ENCODE measurements at places on chromosomes 1 and 21.

GRCh38 chr21:25171438-25171837 is 435.8 kb downstream of the MRPL39 start:
- no peak for DNase-seq

GRCh38 chr1:17023102-17023501 is 11.4 kb upstream of the ATP13A2 start:
- DNase-seq = no peak

GRCh38 chr1:172135978-172136610 is 284.4 kb upstream of the C1orf105 start:
- no peak for DNase-seq

- no peak for DNase-seq
Observed at GRCh38 chr1:5273280-5274003, 619.0 kb downstream of the AJAP1 start.

DNA sequence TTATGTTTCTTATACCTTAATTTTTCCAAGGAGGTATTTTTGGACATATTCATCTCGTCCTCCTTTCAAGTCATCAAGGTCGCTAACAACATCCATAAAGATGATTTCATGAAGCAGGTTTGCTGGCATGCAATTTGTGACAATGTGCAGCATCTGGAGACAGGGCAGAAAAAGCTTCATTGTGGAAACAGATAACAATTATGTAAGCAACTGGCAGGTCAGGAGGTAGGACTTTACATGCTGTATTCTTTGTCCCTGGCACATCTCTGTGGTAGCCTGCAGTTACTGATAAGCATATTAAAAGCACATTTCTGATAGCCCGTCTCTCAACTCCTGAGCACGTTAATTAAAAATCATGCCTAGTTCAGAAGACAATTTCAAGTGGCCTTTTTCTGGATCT is 156.8 kb downstream of the LEPR start:
- no peak for DNase-seq

DNA sequence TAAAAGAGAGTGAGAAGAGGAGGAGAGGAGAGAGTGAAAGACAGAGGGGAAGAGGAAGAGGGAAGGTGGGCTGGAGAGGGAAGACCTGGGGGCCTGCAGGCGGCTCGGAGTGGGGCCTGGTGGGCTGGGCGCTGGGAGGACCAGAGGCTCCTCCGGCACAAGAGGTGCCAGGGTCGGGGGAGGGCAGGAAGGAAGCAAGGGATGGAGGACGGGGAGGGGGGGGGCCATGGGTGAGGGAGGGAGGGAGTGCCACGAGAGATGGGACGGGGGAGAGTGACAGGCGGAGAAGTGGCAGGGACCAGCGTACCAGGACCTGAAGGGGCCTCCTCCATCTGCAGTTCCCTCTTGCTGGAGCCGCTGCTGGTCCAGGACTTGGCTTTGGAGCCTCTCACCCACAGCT is 87.7 kb downstream of the CASZ1 start:
- no peak for DNase-seq

GRCh38 chr1:92577261-92577895 is 90.7 kb upstream of the GFI1 start:
- DNase-seq = no peak

GRCh38 chr1:67861856-67862516 is 28.7 kb upstream of the GNG12 start:
- no peak for DNase-seq

DNA sequence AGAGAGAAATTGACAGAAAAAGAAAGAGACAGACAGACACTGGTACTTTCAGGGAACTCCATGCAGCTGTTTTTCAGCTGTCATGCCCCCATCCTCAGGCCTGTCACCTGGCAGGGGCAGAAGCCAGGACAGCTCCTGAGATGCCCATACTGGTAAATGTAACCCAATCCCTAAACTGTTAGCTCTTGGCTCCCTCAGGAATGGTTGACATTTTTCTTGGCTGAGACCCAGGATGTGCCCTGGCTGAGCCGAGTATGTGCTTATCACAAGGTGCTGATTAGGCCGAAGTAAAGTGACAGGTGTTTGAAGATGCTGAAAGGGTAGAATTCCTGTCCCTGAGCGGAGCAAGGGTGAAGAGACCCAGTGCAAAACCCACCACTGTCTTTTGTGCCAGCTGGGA is 50.7 kb downstream of the PGM1 start:
- no peak for DNase-seq

- DNase-seq = no peak
Observed at GRCh38 chr1:246765521-246765920, 41.3 kb downstream of the SCCPDH start.

- DNase-seq = no peak
Observed at GRCh38 chr1:233143241-233143640, 152.3 kb downstream of the PCNX2 start.

GRCh38 chr1:192170196-192170984 is 12.1 kb downstream of the RGS18 start:
- DNase-seq = no peak

GRCh38 chr1:204706838-204707509 is 21.4 kb upstream of the LRRN2 start:
- no peak for DNase-seq

- DNase-seq = no peak
Observed at GRCh38 chr21:15204140-15204969, 139.6 kb upstream of the NRIP1 start.

- no peak for DNase-seq
Observed at GRCh38 chr1:32073299-32074229, 825 bp downstream of the TMEM39B start.

DNA sequence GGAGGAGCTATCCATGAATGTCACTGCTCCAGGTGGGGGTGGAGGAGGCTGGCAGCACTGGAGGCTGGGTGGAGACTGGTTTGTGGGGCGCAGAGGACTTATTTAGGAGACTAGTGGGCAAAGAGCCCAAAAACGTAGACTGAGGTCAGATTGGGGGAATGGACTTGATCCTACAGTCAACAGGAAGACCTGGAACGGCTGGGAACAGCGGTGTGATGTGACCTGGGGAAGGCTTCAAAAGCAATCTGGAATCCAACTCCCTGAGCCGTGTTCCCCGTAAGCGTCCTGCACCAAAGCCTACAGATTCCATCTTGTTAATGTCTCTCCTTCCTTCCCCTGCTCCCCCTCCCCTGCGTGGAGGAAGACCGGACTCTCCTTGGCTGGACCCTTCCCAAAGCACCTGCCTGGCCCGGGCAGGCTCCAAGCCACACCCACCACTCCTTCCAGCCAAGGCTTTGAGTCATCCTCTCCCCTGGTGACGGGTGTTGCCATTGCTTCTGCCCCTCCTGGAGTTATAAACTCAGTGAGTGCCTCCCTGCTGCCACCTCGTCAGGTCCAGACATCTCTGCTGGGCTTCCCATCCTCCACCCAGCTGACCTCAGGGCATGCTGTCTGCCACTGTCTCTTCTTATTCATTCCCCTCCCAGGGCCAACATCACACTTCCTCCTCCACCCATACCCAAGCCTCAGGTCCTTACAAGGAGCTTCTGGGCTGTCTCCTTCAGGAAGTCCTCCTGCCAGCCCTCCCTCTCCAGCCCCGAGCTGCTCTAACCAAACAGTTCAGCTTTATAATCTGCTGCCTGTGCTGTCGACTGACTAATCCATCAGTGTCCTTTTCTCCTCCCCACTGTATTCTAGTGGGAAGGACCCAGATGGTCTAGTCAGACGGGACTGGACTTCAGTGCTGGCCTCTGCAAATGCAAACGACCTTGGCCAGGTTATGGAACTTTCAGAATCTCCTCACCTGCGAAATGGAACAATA is 1.6 kb upstream of the CLSTN1 start:
- DNase-seq = peak; percentile 43

GRCh38 chr1:2505461-2505994 is 20.9 kb downstream of the PANK4 start:
- no peak for DNase-seq

GRCh38 chr1:56331892-56332567 is 247.3 kb downstream of the PLPP3 start:
- no peak for DNase-seq

GRCh38 chr1:226593541-226593940 is 45.0 kb downstream of the STUM start:
- no peak for DNase-seq

GRCh38 chr1:203744075-203744972 is 20.7 kb upstream of the LAX1 start:
- peak; percentile 25 for DNase-seq

DNA sequence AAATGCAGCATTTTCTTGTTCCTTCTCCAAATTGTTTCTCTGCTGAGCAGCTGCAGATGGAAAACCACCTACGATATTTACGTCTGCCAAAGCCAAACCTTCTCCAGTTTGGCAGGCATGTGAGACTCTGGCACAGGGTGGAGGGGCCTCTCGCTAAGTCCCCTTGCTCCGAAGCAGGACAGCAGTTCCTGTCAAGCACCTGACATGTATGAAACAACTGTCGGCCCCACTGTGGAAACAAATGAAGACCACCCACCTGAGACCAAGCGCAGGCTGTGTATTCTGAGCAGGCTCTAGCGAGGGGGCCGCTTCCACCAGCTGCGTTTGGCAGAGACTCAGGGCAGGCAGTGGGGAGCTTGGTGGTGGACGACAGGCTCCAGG is 74.7 kb downstream of the RIPK4 start:
- no peak for DNase-seq

- DNase-seq = no peak
Observed at GRCh38 chr1:46603481-46603857, 599 bp downstream of the MKNK1 start.

- no peak for DNase-seq
Observed at GRCh38 chr1:114741963-114742746, 15.6 kb downstream of the CSDE1 start.

- DNase-seq = no peak
Observed at GRCh38 chr1:240683576-240683975, 71.6 kb upstream of the GREM2 start.

DNA sequence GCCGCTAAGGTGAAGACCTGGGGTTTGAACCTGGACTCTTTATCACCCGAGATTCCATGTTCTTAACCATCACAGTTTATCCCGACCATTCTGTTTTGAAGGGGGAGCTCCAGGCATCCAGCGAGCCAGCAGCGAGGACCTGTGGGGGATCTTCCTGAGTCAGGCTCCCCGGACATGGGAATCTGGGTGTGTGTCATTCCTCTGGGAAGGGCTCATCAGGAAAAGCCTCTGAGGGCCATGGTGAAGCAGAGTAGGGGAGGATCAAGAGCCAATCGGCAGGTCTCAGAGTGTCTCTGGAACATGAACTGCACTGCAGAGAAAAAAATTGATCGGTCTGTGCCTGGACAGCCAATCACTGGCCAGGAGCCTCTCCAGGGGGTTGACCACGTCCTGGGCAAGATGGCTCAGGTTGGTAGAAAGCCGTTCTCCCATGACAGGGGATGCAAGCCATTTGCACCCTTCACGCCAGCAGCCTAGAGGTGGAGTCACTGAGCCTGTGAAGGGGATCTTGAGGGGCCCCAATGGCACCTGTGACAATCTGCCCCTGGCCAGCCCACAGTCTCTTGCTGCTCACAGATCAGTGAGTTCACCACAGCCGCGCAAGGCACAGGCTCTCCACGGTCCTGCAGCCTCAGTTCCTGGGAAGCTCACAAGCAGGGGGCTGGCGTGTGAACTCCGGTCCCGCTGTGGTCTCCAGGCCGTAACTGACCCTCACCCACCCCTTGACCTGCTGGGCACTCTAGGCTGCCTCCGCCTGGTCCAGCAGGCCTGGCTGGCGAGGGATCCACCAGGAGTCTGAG is 20.4 kb upstream of the ACTRT2 start:
- no peak for DNase-seq

GRCh38 chr1:155174324-155175280 is 953 bp downstream of the TRIM46 start:
- DNase-seq = peak; percentile 49

- DNase-seq = peak; percentile 50
Observed at GRCh38 chr1:20376880-20377494, 86.3 kb downstream of the VWA5B1 start.

DNA sequence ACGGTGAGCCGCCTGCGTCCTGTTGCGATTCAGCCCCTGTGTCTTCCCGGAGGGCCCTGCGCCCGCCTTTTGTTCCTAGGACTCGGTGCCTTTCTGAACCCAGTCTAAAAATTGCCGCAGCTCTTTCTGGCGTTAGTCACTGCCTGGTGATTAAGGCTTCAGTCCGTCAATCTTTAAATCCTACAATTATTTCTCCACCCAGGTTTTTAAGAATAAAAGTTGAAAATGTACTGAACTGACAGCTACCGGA is 16.2 kb upstream of the PDXK start:
- no peak for DNase-seq

DNA sequence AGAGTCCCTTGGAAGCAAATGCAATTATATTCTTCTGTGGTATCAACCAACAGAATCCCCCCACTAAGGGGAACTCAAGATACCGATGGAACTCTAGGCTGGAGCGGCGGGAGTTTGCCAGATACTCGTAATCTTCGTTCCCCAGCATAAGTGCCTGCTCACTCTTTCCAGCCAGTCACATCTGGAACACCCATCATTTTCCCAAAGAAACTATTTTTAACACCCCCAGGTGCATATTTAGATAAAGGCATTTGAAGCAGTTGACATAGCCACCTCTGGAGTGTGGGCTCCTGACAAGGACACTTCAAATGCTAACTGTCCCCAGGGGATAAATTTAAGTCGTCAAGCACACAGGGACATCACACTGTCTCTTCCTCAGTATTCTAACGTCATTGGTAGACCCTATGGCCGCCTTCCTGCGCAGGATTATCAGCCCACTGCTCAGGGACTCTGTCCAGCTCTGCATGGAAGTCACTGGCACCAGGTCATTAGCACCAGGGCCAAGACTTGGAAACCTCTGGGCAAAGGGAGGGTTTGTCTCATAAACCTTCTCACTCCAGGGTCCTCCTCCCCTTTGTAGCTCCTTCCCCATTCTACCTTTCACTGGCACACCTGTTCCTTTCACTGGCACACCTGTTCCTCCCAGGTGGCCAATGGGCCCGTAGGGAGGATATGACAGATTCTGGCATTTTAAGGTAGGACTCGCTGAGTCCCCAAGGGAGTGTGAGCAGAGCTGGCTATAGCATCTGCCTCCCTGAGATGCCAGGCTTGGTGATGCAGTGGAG is 48.8 kb downstream of the H3-3A start:
- no peak for DNase-seq

- DNase-seq = no peak
Observed at GRCh38 chr1:80892539-80892938, 908.2 kb upstream of the ADGRL2 start.

DNA sequence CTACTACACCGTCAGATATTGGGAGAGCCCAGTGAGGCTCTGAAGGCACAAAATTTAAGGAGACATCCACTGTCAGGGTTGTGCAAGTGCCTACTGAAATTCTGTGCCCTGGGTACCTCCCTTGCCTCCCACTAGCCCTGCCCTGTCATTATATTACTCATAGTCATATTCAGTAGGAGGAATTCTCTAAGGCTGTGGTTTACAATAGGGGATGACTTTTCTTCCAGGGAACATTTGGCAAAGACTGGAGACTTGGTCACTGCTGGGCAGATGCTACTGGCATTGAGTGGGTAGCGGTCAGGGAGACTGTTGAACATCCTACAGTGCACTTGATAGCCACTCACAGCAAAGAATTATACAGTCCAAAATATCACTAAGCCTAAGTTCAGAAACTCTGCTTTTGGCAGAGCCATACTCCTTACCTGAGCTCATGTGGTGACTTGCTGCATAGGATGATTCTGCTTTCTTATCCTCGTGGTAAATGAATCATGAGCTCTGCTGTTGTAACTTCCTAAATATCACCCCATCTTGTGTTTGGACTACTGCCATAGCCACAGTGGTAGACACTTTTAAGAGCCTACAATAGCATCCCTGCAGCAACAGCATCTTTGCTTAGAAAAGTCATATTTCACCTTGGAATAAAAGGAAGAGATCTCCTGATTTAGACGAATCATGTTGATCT is 563.4 kb upstream of the PLXNA2 start:
- no peak for DNase-seq
